Fibroblast of skin of scalp (primary cell): ENCODE measurements at places on chromosomes 5 and 9.
A peak's percentile ranks its signal among the peaks of the same experiment; 100 is the strongest.

GRCh38 chr5:14663734-14664269 lies 716 bp upstream of the OTULIN start:
- no peak for DNase-seq

DNA sequence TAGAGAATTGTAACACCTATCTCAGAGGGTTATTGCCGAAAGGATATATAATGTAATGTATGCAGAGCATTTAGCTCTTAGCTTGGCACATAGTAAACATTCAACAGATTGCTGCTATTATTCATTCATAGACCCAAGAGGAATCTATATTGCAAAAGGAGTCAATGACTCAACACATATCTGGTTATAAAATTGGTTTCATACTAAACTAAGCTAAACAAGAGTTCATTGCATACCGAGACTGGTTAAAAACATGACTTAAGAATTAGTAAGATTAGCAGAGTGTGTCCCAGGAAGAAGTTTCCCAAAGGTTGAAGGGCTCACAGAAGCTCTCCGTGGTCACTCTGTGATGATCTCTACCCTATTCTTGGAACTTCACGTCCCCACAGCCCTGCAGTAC lies 339.6 kb upstream of the CCNH start:
- DNase-seq, result peak; percentile 4

DNA sequence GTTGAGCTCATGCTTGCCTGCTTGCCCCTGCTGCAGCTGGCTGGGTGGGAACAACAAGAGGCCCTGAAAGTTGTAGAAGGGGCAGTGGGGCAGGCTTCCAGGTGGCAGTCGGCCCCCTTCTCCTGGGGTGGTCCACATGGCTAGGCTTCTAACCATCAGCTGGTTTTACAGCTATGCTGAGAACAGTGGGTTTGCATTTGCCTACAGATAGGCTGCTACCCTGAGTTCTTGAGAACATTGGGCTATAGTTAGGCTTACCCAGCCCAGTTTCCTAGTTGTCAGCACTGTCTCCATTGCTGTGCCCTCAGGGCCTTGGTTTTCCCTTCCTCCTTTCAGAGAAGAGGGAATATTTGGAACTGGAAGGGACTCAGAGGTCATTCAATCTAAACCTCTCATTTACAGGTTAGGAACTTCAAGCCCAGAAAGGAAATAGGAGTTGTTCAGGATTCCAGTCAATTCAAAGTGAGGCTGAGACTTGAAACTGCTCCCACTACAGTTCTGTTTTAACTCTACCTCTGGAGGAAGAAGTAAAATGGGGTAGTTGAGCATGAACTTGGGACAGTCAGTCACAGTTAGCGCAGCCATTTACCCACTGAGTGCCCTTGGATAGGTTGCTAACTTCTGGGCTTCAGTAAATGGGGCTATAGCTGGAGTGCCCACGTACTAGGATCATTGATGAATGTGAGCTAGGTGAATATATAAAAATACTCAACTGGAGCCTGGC lies 11.5 kb downstream of the LARP1 start:
- no peak for DNase-seq

DNA sequence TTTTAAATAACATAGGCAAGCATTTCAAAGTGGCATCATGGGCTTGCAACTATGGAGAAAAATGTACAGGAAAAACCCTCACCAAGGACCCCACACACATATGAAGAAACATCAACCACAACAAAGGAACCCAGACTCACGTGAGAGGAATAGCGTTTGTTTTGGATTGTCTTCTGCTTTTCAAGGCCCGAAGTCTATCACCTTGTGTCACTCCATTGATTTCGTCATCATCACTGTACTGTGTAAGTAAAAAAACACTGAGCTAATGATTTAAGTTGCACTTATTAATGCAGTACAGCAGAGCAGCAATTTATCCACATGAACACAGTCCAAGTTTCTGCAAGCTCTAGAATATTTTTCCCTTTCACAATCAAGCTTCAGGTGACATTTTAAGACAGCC lies 72.4 kb downstream of the HABP4 start:
- no peak for DNase-seq

DNA sequence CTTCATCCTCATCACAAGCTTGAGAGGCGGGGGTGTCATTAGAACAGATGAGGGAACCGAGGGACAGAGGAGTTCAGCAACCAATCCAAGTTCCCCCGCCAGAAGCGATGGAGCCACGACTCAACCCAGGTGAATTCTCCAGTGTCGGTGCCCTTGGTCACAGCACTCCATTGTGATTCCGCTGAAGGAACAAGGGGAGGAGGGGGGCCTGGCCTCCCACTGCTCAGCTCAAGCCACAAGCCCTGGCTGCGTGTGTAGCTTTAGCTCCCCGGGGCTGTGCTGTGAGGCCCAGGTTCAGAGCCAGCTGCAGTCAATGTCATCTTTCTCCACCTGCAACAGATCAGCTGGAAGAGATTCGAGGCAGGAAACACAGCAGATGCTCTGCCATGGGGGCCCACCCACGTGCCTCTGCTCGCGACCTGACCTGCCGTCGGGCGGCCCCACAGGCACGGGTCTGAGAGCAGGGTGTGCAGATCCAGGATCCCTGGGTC lies 72.6 kb downstream of the GTF3C4 start:
- DNase-seq, result no peak

GRCh38 chr5:40386289-40386688 lies 293.4 kb upstream of the PTGER4 start:
- DNase-seq, result peak; percentile 71

DNA sequence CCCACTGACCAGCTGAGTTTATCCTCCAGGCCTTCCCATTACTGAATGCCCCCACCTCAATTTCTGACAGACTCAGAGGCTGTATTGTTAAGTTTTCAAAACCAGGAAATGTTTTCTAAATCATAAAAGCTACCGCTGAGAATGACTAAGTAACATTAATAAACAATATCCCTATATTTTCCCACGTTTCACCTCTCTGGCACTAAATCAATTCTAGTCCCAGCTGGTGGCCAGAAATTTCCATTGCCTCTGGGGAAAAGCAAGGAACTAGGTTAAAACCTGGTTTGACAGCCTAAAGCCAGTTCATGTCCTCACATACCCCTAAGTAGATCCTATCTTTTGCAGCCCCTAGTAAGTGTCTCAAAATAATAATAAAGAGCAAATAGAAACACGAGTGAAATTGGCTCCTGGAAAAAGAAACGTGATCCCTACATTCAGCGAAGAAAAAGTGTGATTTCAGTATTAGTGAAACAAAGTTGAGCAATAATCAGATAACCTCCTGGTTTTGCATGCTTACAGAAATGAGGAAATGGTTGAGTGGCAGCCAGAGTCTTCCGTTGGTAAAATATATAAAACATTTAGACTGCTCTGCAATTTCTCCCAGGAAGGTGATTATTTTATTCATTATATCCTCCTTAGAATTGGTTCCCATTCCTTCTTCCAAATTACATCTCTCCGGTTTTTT lies 110.9 kb downstream of the ESM1 start:
- no peak for DNase-seq

- DNase-seq, result no peak
Measured at GRCh38 chr5:61414806-61415205, 82.7 kb downstream of the ZSWIM6 start.

DNA sequence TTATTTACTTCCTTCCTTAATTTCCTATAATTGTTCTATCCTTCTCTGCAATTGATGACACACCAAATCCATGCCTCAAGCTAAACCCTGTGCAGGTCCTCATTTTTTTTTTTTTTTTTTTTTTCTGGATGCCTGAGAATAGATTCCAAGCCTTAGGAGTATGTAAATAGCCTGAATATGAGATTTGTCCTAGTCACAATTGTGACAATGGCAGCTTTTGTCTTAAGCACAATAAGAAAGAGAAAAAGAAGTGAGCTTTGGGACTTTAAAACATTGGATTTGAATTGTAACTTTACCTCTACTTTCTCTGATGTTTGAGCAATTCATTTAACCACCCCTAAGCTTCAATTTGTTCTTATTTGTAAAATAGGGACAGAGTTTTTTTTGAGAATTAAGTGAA lies 280.5 kb downstream of the TUSC1 start:
- no peak for DNase-seq

DNA sequence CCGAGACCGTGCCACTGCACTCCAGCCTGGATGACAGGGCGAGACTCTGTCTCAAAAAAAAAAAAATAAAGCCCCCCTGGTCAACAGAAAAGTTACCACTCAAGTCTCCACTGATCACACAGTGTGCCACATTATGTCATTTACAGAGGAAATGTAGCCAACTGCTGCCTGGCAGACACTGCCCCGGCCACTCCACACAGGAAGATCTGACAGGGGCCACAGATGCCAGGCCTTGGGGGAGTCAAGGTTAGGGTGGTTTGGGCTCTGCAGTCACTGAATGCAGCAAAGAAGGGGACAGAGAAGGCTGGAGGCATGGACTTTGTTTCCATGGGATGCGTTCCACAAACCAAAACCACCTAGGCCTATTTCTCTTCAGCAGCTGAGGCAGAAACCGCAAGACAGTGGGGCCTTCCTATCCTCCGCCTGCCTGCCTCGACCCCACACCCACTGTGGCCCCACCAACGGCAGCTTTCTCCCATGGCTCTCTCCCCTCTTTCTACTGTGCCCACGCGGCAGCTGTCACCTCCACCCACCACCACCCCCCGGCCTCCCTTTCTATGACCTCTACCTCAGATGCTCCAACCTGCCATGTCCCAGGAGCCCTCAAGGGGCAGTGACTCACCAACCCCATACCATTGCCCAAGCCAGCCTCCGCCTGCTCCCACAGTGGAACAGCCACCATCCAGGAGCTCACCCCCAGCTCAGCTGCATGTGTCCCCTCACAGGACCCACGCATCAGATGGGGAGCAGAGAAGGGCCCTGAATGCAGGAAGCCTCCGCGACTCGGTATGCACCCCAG lies 12.4 kb downstream of the IPPK start:
- DNase-seq, result no peak

GRCh38 chr9:85528142-85528541 lies 213.6 kb downstream of the AGTPBP1 start:
- DNase-seq, result no peak

GRCh38 chr5:2507611-2508010 lies 243.9 kb downstream of the IRX2 start:
- DNase-seq, result no peak

- no peak for DNase-seq
Measured at GRCh38 chr9:127793093-127793708, 7.4 kb downstream of the CDK9 start.

GRCh38 chr9:12838546-12838945 lies 63.7 kb downstream of the LURAP1L start:
- peak; percentile 71 for DNase-seq

- no peak for DNase-seq
Measured at GRCh38 chr5:112614285-112614684, 123.4 kb upstream of the APC start.

DNA sequence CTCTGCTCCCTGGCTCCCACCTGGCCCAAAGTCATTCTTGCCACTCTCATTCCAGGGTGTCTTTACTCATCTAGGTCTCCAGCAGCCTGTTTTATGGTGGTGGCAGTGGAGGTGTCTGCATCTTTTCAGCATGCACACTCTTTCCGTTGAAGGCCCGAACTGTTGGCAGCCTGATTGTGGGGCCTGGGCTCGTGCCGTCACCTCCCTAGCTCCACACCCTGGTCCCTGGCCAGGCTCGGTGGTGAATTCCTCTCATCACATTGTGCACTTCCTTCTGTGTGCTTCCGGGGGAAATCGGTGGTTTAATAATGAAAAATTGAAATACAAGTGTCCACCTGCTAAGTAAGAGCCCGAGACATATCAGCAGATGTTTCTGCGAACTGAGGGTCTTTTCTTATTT lies 214.3 kb downstream of the TRIO start:
- no peak for DNase-seq

DNA sequence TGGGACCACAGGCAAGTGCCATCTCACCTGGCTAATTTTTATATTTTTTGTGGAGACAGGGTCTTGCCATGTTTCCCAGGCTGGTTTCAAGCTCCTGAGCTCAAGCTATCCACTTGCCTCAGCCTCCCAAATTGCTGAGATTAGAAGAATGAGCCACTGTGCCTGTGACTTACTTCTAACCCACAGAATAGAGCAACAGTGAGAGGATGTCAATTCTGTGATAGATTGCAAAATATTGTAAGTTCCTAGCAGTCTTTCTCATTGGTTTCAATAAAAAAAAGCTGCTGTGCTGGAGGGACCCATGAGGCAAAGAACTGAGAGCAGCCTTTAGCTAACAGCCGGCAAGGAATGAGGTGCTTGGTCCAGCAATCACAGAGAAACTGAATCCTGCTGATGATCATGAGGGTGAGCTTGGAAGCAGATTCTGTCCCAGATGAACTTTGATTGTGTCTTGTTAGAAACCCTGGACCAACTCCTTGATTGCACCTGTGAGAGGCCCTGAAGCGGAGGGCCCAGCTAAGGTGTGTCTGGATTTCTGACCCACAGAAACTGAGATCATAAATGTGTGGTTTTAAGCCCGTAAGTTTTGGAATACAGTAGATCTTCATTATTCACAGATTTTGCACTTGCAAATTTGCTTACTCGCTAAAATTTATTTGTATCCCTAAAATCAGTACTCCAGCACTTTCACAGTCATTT lies 149.7 kb downstream of the GCNT1 start:
- no peak for DNase-seq

DNA sequence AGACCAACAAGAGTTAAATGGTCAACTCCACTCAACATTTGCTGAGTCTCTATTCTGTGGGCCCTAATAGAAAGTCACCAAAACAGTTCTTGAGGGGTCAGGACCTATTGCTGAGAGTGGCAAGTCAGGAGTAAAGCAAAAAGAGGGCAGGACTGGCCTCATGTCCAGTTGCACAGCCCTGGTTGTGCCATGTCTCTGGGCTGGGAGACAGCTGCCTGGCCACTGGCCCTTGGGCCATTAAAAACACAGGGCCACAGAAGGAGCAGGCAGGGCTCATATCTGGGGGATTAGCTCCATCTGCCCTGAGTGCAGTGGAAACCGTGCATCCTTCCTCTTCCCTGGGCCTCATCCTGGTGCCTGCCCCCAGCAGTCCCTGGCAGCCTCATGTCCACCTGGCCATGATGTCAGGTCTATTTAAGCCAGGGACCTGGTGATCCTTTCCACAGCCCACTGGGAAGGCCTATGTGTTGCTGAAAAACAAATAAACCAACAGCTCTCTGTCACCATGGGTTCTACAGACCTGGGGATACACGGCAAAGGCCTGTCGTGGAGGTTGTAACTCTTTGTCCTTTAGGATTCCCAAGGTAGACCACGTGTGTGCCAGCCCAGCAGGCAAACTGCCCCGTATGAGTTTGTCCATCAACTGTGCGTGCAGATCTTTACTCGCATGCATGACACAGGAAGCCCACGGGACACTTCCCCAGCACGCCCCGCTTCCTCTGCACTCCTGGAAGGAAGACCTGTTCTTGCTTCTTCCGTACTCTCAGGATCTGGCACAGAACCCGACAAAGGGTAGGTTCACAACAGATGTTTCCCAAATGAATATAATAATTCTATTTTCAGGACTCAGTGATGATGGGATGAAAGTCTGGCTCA lies 148.8 kb downstream of the MTX3 start:
- no peak for DNase-seq

GRCh38 chr5:136963504-136963903 lies 535.6 kb downstream of the SPOCK1 start:
- DNase-seq, result no peak

DNA sequence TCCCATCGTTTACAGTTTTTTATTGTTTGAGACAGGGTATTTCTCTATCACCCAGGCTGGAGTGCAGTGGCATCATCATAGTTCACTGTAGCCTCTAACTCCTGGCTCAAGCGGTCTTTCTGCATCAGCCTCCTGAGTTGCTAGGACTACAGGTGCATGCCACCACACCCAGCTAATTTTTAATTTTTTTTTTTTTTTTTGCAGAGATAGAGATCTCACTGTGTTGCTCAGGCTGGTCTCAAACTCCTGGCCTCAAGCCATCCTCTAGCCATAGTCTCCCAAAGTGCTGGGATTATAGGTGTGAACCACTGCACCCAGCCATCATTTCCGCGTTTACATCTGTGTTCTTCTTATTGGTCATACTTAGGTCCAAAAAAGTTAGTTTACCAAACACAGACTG lies 53.6 kb downstream of the FSD1L start:
- DNase-seq, result no peak

- DNase-seq, result no peak
Measured at GRCh38 chr5:102855681-102856388, 100.7 kb downstream of the PAM start.
